ENCODE measurements at places on chromosomes 5 and 9.

- DNase-seq, result peak; percentile 40
Observed at GRCh38 chr5:73786043-73786831, 160.2 kb downstream of the ARHGEF28 start.

GRCh38 chr9:91176426-91176825, 185.3 kb downstream of the AUH start:
- no peak for DNase-seq

- no peak for DNase-seq
Observed at GRCh38 chr9:26264709-26265601, 586.7 kb upstream of the TUSC1 start.

DNA sequence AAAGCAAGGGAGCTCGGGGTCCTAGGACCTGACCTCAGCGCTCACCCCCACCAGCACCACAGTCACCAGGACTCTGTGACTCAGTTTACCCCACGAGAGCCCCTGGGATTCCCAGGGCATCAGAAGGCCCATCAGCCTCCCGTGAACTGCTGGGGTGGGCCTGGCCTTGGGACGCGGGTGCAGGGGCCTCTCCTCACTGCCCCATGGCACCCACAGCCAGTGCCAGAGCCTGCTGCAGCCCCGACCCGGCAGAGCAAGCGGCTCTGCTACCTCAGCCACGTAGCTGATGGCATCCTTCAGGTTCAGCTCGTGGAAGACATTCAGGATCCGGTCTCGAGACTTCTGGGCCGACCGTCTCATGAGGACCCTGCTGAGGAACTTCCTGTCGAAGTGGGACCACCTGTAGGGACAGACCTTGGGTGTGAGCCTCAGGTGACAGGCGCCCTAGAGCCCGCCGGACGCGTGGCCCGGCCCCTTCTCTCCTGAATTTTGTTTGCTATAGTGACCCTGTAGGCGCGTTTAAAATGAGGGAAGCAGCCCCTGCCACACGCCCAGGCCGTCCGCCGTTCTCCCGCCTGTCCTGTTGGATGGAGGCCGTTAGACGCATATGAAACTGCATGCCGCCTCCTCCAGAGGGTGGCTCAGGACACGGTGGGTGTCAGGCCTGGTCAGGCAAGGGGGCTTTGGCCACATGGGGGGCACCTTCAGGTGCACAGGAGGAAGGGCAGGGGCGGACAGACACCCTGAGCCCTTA, 36.8 kb downstream of the EXOC3 start:
- DNase-seq, result no peak

GRCh38 chr5:89570557-89570956, 687.6 kb upstream of the MEF2C start:
- no peak for DNase-seq

DNA sequence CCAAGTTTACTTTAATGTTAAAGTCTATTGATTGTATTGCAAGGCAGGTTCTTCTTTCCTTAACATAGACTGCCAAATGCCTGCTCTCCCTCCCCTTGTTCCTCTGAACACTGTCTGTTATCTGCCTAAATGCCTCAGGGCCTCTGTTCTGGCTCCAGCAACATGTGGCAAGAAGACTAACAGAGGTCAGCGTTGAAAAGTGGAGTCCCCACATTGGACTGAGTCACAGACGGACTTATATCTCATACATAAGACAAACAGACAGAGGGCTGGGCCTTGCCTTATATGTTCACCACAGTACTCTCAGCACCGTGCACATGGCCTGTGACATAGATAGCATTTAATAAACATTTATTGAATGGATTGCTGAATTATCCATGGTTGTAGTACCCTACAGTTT, 91.4 kb downstream of the TSSK1B start:
- DNase-seq, result no peak

- DNase-seq, result no peak
Observed at GRCh38 chr9:106634183-106634582, 228.8 kb upstream of the ZNF462 start.

- DNase-seq, result no peak
Observed at GRCh38 chr9:114754581-114754980, 51.3 kb downstream of the TNFSF15 start.

GRCh38 chr9:21516796-21517195, 34.7 kb upstream of the IFNE start:
- no peak for DNase-seq
